Right kidney (tissue), 9 donors: ENCODE measurements at places on chromosomes 1 and 21.
A peak's percentile ranks its signal among the peaks of the same experiment; 100 is the strongest.

- DNase-seq: no peak
Measured at GRCh38 chr1:220084460-220084859, 5.1 kb downstream of the BPNT1 start.

DNA sequence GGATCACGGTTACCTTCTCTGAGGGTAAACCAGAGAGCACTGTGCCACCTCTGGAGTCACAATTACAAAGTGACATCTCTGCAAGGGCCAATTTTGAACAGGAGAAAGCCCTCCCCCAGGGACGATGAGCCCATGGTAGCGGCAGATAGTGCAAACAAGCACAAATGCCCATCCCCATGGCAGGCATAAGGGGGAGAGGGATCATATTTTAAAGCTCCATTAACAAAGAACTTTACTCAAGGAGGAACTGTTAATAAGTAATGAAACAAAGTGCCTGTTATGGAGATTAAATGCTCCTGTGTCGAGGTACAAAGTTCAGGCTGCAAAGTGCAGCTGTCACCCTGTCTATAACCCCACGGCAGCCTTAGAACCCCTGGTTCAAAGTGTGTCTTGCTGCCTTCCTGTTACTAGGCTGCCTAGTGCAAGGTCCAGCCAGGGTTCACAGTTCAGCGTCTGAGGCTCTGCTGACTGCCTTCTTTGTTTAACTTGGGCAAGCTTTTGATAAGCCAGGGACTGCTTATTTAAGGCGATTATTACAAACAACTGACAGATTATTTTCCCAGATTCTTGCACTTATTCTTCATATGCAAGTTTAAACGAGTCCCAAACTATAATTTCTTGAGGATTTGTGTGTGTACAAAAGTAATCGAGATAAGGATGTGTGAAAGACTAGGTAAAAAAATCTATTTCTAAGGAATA lies 75.7 kb upstream of the NRIP1 start:
- peak; percentile 64 for DNase-seq

DNA sequence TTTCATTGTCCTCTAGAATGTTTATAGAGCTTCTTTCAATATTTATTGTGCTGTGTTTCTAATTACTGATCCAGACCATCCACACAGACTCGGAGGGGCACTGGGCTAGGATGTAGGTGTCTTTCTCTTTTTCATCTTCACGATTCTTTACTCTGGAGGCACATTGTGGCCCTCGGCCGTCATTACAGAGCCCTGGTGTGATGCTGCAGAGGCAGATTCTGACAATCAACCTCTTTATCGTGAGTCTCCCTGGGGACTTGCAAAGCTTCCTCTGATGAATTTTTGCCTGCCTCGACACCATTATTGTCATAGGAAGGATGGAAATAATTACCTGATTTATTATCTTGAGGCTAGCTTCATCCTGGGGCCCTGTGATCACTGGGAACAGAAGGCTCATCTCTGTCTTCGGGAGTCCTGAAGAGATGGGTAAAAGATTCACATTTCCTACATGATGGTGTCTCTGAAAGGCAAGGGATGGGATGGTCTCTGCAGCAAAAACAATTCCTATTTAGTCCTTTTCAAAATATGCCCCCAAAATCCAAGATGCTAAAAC lies 89.4 kb downstream of the SEC16B start:
- DNase-seq: no peak

GRCh38 chr1:20216574-20216973 lies 30.3 kb upstream of the PLA2G2C start:
- DNase-seq: no peak

DNA sequence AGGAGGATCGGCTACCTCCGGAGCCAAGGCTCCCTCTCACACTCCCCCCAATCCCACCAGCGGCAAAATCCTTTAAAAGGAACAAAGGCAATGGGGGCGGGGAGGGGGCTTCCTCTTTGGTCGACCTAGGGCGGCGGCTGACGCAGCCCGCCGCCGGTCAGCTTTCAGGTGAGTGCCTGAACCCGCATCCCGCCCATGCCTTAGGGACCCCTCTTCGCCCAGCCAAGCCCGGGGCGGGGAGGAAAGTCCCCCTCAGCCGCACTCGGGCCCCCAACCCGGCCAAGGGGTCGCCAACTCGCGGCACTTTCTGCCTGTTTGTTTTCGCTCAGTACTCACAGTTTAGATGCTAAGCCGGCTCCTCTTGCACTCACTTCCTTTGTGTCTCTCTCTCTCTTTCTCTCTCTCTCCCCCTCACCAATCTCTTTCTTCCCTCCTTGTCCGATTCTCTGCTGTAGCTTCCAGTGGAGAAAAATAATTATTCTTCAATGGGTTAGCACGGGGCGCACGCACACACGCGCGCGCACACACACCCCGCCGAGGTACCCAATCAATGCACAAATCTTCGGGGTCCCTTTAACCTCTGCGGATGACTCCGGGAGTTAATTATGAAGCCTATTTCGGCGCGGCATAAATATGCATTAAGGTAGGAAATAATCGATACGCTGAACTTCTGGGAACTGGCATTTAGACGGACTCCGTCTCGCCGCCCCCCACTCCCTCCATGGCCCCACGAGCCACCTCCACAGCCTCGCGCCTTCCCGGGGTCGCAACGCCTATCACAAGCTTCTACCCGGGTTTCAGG lies at the start of gene BLACAT1:
BLACAT1 (minus strand) TSS at position 465 of the 802 bp plus-strand sequence.
- peak; percentile 53 for DNase-seq

DNA sequence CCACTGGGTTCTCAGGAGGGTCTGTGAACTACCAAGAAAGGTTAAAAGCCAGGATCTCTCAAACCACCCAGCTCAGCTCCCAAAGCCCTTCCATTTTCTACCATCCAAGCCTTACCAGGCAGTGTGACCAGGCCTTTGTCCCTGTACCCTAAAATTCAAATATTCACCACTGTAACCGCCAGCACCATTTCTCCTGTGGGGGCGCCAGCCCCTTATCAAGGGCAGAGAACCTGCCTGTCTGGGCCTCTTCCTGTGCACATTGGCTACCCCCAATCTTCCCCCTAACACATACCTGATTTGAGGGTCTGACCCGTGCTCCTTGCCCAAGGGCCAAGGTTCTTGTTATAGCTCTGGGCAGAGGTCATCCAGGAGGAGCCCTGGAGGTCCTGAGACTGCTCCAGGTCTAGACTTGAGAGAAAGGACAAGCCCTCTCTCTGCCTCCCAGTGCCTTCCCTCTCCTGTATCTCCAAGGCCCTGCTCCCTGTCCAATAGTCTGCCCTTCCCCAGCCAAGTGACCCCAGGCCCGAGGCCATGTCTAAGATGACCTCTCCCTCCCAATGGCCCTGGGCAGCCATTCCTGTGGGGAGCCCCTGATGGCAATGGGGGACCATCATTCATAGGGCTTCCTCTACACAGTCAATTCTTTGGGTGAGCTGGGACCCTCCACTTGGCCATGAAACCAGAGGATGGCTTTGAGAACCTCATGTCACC lies 78.5 kb downstream of the FHAD1 start:
- no peak for DNase-seq

GRCh38 chr1:71245246-71245645 lies 164.4 kb upstream of the ZRANB2 start:
- DNase-seq: no peak
